ENCODE measurements at places on chromosomes 3 and 15.

GRCh38 chr15:32974691-32975090 lies 219.8 kb downstream of the FMN1 start:
- DNase-seq, result no peak

DNA sequence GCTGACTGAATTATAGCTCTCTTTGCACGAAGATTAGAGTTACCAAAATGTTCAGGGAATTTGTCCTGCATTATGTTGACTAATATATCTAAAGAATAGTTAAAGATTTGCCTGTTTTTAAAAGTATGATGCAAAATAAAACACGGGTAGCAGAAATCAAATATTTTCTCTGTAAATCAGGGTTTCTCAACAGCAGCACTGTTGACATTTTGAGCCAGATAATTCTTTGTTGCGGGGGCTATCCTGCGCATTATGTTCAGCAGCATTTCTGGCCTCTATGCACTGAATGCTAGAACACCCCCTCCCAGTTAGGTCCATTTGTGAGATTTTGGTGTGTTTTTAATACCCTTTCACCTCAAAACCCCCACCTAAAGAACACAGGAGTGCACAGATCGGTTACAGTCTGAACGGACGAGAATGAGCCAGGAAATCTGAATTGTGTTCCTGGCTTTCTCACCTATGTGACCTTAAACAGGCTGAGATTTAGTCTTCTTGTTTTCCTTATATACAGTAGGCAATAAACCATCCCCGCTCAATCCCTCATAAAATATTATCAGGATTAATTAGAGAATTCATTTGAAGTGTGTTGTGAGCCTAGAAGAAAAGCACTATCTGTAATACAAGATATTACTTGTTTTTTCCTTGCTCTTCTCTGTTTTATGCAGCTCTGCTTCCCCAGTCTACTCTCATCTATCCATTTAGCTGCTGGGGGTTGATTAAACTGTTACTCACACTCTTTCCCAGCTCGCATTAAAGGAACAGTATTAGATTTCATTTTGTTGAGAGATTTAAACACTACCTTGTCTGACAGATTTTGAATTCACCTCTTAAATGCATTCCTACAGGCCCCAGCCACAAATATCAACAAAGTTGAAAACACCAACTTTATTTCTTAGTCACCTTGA lies 247.5 kb upstream of the GOLIM4 start:
- no peak for DNase-seq

- DNase-seq, result no peak
These were observed 198.6 kb upstream of the NR2E3 start for GRCh38 chr15:71611553-71612396.

- DNase-seq, result peak; percentile 18
These were observed 2.8 kb upstream of the BCL6 start for GRCh38 chr3:187748050-187748481.

DNA sequence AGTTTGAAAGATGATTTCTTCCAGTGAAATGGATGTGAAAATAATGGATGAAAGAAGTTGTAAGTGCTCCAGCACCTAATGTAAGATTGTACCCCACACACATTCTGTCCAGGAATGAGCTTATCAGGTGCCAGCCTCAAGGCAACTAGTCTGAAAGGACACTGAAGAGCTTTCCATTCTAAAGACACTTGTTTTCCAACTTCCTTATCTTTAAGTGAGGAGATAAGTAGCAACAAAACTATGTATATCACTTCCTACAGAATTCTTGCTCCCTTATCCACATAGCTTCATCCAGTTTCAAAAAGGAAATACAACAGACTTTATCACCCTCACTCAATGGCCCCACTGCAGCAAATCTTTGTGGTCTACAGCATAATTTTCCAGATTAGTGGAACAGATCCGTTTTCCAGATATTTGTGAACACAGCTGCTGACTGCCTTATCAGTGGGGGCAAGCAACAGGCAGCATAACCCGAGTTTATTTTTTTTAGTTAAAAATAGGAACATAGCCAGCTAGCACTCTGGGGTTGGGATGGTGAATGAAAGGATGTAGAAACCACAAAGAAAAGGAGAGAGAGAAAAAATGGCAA lies 60.6 kb downstream of the CD200R1L start:
- no peak for DNase-seq

GRCh38 chr15:32834156-32834555 lies 116.4 kb downstream of the GREM1 start:
- DNase-seq, result no peak

- no peak for DNase-seq
These were observed 85.7 kb upstream of the MYZAP start for GRCh38 chr15:57505949-57506391.

- DNase-seq, result no peak
These were observed 99.8 kb downstream of the TRIM69 start for GRCh38 chr15:44836094-44836493.

DNA sequence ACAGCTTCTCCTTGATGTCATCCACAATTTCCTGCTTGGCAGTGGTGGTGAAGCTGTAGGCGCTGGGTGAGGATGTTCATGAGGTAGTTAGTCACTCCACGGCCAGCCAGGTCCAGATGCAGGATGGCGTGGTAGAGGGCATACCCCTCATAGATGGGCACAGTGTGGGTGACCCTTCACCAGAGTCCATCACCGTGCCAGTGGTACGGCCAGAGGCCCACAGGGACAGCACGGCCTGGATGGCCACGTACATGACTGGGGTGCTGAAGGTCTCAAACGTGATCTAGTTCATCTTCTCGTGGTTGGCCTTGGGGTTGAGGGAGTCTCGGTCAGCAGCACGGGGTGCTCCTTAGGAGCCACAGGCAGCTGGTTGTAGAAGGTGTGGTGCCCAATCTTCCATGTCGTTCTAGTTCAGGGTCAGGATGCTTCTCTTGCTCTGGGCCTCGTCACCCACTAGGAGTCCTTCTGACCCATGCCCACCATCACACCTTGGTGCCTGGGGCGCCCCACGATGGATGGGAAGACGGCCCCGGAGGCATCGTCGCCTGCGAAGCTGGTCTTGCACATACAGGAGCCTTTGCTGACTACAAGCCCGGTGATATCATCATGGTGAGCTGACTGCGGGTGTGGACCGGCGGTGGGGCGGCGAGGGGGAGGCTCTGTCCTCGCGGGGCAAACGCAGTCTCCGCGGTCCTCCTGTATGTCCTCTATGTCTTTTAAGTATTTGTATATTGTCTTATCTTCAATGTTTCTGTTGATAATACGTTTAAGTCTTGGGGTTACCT lies 1119.0 kb downstream of the NAALADL2 start:
- no peak for DNase-seq

DNA sequence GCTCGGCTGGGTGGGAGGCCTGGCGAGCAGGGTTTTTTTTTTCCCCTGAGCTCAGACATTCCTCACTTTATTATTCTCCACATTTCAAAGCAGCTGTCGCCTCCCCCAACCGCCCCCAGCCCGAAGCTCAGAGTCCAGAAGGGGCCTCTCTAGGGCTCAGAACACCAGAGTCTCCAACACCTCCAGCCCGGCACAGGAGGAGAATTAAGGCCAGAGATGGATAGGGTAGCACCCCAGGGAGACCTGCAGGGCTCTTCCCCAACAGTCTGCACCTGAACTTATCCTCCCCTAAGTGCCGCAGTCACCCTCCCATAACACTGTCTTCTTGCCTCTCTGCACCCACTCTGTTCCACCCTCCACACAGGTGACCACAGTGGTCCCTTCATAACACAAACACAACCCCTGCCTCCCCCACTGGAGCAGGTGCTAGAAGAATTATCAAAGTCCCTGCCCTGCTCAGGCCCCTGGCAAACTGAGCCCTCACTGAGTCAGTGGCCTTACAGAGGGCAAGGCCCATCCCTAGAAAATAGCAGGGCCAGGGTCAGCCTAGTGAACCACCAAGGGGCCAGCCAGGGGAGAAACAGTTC lies 14.1 kb downstream of the MYL3 start:
- DNase-seq, result no peak

GRCh38 chr3:187979564-187979963 lies 174.4 kb upstream of the LPP start:
- peak; percentile 18 for DNase-seq

GRCh38 chr15:63576441-63576840 lies 20.7 kb upstream of the FBXL22 start:
- DNase-seq, result no peak

GRCh38 chr3:23620638-23621015 lies 185.1 kb upstream of the UBE2E1 start:
- DNase-seq, result no peak
